A549 (cell line): ENCODE measurements at places on chromosomes 2 and 18. TPM values are rescaled to one million over a fixed set of nuclear protein-coding genes. Genes with fewer than 3 reads are reported as not detected.
A peak's percentile ranks its signal among the peaks of the same experiment; 100 is the strongest.

The SNTG2 gene
- polyA plus RNA-seq = not detected in 3 replicates

The MAP3K20 gene
- 34.1 to 34.7 TPM (median 34.2 TPM) in 3 replicates for polyA plus RNA-seq

The NGEF gene
- polyA plus RNA-seq = 5.9 to 8.1 TPM (median 7.6 TPM) in 3 replicates

The LHCGR gene
- polyA plus RNA-seq = not detected in 3 replicates

The NT5DC4 gene
- not detected in 3 replicates for polyA plus RNA-seq

- no peak for DNase-seq
These were observed 190.4 kb upstream of the STK17B start for GRCh38 chr2:196361606-196362326.

GRCh38 chr2:96498021-96498431 is 7.1 kb downstream of the NEURL3 start:
- no peak for DNase-seq

GRCh38 chr18:37064187-37064586 is 235.3 kb downstream of the KIAA1328 start:
- no peak for DNase-seq

- DNase-seq = no peak
These were observed 89.7 kb downstream of the USP40 start for GRCh38 chr2:233476651-233477547.

GRCh38 chr18:77136871-77137665 is 4.5 kb upstream of the MBP start:
- no peak for DNase-seq

DNA sequence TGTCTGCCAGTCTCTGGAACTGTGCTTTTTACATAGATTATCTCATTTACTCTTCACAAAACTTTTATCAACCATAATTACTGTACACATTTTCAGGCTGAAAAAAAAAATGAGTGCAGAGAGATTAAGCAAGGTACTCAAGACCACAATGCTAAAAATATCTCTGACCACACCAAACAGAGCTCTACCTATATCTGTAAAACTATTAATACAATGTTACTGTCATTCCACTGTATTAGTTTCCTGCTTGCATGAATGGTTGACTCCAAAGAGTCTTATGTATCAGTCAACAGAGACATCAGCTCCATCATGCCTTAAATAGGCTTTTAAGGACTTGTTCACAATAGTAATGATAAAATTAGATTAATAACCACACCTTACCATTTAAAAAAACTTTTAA is 134.7 kb upstream of the CCDC150 start:
- no peak for DNase-seq

GRCh38 chr2:227748079-227748478 is 2.4 kb downstream of the SCYGR8 start:
- DNase-seq = peak; percentile 10

DNA sequence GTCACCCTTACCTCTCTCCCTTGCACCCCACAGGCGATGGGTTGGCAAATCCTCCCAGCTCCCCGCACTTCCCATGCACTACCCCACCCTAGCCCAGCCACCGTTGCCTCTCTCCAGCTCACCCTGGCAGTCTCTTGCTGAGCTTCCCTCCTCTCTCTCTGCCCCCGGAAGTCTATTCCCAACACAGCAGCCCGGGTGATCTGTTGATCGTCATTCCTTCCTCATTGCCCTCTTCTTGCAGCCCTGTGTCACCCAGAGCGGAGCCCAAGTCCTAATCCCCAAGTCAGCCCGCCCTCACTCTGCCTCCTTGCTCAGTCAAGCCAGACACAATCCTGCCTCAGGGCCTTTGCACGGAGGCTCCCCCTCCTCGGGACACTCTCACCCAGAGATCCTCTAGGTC is 55.2 kb downstream of the CIB4 start:
- no peak for DNase-seq

DNA sequence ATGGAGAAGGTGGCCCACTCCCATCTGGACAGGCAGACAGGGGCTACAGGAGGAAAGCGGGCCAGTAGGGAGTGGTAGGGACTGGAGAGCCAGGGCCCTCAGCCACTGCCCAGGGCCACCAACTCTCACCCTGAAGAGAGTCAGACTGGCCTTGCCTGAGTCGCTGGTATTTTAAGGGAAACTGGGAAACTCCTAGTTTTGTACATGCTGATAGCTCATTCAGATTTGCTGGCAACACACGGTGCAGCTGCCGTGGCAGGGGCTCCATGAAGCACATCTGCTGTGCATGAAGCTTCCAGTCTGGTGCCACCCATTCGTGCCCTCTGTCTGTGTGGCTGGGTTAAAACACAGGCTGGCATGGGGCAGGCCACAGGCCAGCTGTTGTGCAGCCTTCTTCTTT is 137.3 kb upstream of the GLI2 start:
- DNase-seq = no peak

- DNase-seq = no peak
These were observed 12.3 kb upstream of the CIB4 start for GRCh38 chr2:26653207-26654060.

DNA sequence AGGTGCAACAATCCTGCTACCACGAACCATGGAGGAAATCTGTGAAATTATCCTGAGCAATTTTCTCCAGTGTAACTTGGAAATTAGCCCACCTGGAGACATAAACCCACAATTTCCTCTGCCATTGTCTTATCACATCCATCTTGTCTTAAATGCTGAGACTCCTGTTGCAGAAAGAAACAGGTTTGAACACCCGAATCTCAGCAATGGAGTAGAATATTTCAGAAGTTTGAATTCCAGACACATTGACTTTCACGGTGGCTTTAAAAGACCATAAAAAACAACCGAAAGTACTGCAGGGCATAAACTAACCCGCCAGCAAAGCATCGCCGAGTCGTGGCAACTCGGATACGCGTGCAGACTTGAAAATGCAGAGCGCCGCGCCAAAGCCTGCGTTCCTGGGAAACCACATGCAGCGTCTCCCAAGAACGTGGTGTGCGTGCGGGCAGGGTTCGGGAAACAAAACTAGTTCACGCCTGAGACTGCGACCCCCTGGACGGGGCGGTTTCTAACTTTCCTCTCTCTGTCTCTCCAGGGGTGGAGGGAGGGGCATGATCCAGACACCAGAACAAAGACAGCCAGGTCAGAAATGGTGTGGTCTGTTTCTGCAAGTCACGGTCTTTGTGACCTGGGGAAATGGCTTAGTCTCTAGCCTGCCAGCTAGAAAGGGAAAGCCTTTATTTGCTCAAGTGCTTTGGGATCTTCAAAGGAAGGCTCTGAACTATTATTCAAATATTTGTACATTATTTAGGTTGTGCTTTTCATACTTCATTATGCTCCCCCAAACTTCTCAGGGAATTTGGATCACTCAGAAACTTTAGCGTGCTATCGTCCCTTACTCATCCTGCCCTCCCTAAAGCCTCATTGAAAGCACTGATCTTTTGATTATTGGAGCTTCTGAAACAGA is 26.9 kb upstream of the KCTD1 start:
- peak; percentile 96 for DNase-seq

DNA sequence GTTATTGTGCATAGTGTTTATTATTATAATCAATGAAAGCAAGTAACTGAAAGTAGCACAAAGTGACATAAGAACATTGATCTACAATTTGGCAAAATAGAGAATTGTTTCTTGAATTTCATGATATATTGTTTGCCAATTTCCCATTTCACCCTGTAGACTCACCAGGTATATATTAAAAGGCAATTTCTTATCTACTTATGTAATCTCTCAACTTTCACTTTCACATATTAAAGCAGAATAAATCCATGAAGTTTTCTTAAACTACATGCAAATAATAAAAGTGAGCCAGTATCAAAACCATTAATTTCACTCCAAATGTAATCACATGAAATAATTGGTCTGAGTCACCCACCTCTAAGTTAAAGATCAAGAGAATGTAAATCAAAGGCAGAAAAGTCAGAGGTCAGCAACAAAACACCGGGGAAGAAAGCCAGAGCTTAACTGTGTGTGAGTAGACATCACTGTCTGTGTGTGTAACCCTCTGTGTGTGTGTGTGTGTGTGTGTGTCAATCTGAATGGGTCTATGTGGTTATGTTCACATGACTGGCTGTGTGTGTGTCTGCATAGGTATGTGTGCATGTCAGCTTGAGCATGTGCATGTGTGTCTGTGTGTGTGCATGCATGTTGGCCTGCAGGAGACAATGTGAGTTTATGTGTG is 44.1 kb downstream of the ZNF385B start:
- DNase-seq = no peak

DNA sequence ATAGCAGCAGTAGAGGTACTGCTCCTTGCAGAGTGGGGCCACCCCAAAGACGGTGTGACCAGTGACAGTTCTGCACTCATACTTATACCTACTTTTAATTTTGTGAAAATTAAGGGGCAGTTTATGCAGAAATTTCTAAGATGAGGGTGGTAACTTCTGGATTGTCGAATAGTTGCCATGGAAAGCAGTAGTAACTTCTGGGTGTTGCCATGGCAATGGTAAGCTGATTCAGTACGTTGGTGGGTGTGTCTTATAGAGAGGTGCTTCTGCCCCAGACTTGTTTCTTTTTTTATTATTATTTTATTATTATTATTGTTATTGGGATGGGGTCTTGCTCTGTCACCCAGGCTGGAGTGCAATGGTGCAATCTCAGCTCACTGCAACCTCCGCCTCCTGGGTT is 82.8 kb upstream of the L3MBTL4 start:
- no peak for DNase-seq

DNA sequence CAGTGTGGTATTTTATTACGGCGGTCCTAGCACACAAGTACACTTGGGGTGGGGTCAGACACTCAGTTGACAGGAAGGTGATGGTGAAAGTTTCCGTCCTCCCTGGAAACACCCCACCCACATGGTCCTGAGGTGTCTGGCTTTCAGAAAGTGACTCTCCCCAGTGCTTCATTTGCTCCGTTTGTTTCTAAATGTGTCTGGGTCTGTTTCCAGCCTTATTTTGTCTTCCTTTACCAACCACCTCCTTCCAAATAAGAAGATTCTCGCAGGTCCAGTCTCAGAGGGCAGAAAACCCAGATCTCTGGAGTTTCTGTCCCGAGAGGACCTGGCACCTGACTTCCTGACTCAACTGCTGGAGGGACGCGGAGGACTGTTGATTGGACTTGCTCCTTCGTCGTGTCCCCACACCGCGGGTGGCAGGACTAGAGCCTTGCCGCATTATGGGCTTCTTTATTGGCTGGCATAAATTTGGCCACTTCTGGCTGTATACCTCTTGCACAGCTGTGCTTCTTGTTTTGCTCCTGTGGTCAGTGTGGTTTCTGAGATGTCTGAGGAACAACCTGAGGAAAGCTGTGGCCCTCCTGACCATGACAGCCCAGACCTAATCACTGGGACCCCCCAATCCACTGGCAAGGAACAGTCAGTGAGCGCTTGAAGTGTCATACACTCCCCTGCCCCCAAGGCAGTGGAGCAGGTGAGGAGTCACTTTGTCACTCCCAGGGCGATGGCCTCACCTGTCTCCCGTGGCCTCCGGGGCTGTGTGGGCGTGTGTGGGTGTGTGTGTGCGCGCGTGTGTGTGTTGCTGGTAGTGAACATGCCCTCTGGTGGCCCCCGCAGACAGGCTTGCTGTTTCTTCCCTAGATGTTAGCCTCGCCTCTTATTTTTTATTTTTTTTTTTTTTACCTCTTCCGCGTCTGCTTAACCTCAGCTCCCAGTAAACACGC is 45.6 kb downstream of the MEX3C start:
- no peak for DNase-seq
